ENCODE measurements at places on chromosomes 2 and 18.
A peak's percentile ranks its signal among the peaks of the same experiment; 100 is the strongest.

DNA sequence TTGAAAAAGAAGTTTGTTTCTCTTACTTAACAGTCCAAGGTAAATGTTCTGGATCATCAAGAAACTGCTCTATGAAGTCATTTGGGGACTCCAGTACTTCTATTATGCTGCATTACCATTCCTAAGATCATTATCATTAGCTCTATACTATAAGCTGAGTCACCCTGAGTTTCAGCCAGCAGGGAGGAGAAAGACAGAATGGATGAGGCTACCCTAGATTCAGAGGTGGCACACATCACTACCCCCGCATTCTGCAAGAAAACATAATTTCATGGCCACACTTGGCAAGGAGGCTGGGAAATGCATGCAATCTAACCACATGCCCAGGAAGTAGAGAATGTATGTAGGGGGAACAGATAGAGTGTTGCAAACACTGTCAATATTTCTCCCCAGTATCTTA is 16.6 kb upstream of the LNPK start:
- no peak for DNase-seq

DNA sequence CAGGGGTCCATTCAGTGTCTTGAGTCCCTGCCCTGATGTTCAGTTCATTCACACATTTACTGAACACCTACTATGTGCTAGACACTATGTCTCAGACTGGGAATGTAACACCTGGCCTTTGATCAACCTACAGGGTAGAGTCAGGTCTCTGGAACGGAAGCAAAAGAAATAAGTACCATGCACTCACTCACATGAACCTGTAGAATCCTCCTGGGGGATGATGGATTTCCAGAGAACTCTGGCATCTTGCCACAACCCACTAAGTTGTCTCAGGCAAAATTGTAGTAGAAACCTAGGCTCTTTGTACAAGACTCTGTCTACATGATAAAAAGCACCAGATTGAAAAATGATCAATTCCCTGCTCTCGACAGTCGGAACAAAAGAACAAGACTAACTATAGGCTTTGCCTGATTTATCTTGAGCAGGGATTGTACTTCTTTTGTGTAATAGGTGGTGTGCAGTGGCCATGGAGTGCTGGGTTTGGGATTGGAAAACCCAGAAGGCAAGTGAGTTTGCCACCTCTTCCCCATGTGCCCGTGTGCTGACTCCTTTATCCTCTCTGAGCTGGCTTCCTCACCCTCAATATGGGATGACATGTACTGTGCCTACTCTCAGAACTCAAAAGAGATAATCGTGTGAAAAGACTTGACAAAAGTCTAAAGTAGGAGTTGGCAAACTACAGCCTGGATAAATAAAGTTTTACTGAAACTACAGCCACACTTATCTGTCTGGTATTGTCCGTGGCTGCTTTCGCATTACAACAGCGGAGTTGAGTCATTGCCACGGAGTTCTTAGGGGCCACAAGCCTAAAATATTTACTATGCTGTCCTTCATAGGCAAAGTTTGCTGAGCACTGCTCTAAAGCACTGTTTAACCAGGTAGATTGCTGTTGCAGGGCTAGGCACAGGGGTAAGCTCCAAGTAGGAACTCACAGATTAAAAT is 4.4 kb downstream of the CAPN14 start:
- no peak for DNase-seq

DNA sequence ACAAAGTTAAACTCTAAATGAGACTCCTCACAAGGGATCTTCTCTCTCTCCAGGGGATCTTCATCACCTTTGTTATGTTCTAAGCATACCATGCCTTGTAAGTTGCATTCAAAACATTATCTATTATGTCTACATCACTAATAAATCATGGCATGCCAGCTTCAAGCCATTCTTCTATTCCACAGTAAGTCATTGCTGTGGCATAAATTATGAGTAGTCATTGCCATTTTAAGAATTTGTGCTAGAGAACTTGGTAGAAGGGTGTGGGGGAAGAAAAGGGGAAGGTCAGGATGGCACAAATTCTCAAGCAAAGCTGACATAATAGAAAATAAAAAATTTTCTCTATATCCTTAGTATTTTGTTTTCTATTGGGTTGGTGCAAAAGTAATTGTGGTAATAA is 33.5 kb downstream of the BARD1 start:
- DNase-seq: no peak

DNA sequence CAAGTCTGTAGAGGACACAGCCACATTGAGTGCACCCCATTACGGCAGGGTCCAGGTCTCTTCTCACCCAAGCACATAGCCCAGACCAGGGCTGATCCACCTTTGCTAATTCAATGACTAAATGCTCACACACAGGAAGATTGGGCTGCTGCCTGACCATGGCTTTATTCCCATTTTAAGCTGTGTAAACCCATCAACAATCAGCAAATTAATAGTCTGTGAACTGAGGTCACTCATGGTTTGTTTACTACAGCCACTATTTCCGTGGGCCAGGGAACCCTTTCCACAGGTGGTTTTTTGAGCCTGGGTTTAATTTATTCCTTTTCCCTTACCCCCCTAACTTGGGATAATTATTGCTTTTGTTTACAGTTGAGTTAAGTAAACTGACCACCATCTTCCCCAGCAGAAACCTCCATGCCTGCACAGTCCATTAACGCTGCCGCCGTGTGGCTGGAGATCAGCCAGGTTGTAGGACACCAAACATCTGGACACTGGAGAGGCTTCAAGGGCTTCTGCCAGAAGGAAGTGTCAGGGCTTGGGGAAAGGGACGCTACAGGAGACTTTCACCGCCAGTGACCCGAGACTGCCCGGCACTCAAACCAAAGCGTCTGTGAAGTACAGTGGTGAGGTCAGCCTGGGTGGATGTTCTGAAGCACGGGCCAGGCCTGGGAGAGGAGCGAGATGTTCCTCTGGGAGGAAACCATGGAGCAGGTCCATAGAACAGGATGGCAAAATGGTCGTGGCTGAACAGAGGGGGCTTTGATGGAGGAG is 282.9 kb downstream of the DYSF start:
- DNase-seq: no peak

DNA sequence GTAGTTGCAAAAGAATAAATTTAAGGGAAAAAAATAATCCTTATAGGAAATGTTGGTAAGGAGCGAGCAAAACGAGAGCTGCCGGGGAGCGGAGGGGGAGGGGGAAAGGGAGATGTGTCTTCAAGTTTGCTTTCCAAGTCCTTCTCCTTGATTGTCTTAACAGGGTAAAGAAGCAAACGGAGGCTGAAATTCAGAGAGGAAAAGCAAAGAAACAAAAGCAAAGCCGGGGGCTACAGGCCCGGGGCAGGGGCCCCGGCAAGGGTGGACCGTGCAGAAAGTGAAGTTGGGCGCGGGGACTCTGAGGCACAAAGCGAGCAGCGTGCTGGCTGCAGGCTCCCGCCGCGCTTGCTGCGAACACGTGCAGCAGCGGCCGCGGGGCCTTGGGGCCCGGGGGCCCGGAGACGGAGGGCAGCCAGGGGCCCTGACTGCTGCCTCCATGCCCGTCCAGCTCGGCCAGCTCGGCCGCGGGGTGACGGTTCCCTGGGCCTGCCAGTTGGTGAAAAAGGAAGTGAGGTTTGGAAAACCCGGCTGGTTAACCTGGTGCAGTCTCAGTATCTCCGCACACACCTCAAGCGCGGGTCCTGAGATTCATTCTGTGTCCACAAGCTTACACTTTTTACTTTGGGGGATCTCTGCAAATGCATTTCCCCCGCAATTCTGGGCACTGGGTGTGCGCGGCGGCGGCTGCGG is 4.1 kb downstream of the BCL11A start:
- no peak for DNase-seq

- DNase-seq: peak; percentile 56
Measured at GRCh38 chr2:121076885-121077549, 208.0 kb downstream of the TFCP2L1 start.

- DNase-seq: no peak
Measured at GRCh38 chr2:84779781-84780180, 101.1 kb downstream of the TRABD2A start.

DNA sequence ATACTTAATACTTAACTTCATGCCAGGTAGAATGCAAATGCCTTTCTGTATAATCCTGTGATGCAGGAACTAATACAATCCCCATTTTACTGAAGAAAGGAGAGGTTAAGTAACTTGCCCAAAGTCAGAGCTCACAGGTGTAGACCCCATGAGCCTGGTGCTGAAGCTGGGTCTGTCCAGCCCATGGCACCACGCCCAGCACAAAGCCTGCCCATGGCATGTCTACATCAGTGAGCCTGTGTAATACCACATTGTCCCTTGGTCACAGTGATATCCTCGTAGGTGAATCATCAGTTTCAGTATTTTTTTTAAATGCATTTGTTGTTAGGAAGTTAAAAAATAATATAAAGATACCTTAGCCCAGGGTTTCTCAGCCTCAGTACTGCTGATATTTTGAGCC is 69.9 kb upstream of the MCFD2 start:
- peak; percentile 93 for DNase-seq

- DNase-seq: no peak
Measured at GRCh38 chr2:170336916-170337315, 159.0 kb downstream of the MYO3B start.

GRCh38 chr2:11753452-11753885 is 7.0 kb downstream of the LPIN1 start:
- DNase-seq: peak; percentile 59

GRCh38 chr2:134369220-134369902 is 115.5 kb downstream of the MGAT5 start:
- no peak for DNase-seq

- no peak for DNase-seq
Measured at GRCh38 chr2:74438248-74438647, 3.5 kb downstream of the RTKN start.

DNA sequence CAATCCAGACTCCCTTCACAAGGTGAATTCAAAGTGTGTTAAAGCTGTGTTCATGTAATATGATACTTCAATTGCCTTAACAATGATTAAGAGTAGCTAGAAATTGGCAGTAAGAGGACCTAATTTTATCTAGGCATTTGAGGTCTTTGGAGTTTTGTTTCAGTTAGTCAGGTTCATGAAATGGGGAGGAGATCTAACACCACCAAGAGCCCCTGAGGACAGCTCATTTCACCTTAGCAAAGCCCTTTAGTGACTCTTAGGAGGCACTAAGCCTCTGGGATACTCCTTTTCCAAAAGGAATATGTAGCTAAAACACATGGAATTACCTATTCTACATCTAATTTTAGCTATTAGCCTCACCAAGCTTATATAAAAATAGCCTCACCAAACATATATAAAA is 716.5 kb upstream of the RAB6C start:
- no peak for DNase-seq

DNA sequence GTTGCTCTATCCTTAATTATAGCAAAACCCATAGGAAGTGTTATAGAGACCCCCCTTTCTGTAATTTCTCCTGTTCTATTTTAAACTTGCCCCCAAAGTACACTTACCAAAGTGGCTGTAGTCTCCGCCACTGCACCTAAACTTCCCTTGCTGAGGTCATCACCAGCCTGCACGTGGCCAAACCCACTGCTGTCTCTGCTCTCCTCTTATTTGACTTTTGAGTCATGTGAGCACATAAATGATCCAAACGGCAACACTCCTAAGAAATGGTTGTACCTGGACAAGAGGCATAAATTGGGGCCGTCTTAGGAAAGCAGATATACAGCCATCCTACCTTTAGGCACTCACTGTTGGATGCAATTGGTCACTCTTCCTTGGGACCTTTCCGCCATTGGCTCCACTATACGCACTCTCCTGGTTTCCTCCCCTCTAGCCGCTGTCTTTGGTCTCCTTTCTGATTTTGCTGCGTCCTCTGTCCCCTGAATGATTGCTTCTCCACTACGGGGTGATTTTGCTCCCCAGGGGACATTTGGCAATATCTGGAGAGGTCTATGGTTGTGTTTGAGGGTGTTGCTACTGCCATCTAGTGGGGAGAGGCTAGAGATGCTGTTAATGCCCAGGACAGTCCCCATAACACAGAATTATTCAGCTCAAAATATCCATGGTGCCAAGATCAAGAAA is 19.2 kb upstream of the IL36G start:
- peak; percentile 47 for DNase-seq

GRCh38 chr2:5886462-5886861 is 194.3 kb downstream of the SOX11 start:
- no peak for DNase-seq

DNA sequence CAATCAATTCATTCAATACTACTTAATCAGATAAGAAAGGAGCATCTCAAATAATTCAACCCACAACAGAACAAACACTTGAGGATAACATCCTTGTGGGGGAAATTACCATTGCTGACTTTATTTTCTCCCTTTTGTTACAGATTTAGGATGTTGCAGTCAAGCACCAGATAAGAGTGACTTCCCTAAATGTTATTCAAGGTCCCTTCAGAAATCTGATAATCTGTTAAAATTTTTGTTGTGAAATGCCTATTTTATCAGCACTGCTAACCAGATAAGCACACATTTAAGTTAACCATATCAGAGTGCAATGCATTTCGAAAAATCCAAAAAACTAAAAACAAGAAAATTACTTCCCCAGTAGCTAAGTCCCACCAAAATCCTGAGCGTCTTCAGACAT is 33.5 kb downstream of the SUMO1 start:
- no peak for DNase-seq

DNA sequence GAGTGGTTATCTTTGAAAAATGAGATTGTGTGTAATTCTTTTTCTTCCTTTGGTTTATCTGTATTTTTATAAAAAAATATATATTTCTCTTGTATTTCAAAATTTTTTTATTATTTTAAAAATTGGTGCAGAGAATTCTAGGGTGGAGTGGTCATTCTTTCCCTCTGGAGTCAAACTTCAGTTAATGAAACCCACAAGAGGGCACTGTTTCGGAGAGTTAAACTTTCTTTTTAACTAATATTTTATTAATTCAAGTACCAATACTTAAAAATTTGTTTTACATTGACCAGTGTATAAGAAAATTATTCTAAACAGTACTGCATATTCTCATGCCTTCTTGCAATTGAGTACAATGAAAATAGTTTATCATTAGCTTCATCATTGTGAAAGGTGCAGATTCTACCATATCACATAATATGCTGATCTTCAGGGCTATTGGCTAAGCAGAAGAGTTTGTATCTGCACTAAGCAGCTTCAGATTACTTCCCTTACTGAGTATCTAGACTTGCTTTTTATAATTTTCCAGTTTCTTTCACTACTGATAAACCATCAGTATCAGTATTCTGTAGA is 50.1 kb downstream of the HS1BP3 start:
- no peak for DNase-seq

GRCh38 chr18:50079571-50080295 is 115.2 kb downstream of the MYO5B start:
- DNase-seq: no peak
